ENCODE measurements at places on chromosomes 2 and 18.

DNA sequence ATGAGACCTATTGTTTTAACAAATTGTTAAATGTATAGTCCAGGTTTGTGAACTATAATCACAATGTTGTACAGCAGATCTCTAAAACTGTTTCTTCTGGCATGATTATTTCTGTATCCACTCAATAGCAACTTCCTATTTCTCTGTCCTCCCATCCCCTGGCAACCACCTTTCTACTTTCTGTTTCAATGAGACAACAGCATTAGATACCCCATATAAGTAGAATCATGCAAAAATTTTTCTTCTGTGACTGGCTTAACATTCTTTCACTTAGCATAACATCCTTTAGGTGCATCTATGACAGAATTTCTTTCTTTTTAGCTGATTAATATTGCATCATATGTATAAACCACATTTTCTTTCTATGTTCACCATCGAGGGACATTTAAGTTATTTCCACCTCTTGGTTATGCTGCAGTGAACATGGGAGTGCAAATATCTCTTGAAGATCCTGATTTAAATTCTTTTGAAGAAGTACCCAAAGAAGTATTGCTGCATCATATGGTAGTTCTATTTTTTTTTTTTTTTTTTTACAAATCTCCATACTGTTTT, 713.5 kb downstream of the LRP1B start:
- no peak for DNase-seq

DNA sequence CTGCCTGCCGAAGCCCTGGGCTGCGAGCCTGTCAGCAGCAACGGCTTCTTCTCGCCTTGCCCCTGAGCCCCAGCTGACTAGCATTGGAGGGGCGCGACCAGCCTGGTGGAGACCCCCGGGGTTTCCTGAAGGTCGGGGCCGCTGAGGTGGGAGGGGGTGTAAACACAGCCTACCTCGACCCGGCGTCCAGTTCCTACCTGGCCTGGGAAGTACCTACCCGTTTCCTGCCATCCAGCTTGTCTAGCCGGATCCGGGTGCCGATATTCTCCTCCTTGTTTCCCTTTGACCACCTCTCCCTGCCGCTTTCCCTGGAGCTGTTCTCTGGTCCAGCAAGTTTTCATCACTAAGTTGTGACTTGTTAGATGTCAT, 511 bp downstream of the MOB4 start:
- no peak for DNase-seq

DNA sequence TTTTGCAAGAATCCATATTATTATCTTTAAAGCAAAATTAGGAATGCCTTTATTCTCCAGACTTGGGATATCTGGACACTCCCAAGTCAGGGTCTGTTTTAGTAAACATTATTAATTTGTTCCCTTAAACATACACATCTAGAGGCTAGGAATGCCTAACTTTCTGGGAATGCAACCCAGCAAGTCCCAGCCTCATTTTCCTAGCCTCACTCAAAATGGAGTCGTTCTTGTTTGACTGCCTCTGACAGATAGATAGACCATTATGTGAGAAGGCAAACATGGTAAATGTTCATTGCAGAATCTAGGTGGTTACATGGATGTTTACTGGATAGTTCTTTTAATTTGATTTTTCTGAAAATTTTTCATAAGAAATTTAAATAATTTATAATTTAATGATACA, 270.1 kb upstream of the STON1 start:
- DNase-seq, result no peak

DNA sequence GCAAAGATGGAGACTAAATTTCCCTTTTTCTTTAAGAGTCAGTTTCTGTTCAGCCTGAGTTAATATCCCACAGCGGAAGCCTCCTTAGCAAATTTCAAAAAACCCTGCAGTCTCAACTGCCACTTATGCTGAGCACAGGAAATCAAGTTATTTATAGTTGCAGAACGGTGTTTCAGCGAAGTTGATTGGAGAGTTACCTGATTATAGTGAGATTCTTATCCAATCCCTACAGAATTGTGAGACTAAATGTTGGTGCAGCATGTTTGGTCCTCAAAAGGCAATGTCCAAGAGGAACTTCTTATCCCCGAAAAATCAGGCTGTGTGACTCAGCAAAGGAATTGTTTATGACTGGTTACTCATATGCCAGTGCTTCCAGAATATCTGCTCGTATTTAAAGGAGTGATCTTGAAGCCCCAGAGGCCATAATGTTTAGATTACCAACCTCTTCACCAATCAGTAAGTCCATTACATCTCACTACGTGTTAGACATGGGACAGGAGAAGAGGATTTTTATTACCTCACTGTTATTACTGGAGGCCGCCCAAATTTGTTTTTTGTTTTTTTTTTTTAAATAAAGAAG, 67.9 kb downstream of the LRRFIP1 start:
- peak; percentile 86 for DNase-seq

DNA sequence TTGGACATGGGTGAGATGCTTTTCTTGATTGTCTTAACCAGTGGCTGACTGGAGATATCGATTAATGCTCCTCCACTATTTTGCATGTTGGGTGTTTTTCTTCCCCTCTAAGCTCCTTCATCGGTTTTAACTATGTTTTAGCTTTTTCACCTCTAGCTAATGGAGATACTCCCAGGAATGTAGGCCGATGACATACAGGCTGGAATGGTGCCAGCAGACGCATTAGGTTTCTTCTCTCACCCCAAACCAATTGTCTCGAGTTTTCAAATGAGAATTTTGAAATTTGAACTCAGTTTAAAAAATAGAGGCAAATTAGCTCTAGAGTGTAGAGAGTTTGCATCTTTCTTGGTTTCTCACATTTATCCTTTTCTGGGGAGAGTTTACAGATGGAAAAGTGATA, 247.6 kb downstream of the RPRM start:
- no peak for DNase-seq

DNA sequence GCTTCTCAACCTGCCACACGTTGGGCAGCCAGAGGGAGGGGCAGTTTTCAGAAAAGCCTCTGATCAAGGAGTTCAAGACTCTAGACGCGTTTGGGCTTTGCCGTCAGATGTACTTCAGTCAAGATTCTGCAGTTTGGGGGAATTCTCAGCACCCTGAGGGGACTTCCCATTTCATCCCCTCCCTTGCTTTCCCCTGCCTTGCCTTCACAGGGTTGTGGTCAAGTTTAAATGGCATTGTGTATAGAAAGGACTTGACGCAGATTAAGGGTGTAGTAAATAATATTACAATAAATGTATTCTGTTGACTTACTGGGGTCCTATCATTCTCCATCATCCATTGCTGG, 198.3 kb upstream of the NABP1 start:
- DNase-seq, result no peak

DNA sequence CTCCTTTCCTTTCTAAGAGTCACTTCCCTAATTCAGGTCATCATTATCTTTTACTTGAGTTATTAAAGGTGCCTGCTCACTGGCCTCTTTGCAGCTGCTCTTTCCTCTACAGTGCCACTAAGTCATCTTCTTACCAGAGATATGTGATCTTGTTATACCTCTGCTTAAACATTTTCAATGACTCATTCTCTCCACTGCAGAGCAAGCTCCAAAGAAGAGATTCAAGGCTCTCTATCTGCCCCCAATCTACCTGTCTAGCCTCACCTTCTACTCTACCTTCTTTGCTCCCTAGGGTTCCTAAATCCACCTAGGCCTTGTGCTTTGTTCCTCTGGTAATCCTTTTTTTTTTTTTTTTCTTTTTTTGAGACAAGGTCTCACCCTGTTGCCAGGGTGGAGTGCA, 3.1 kb downstream of the ARHGEF33 start:
- DNase-seq, result no peak

DNA sequence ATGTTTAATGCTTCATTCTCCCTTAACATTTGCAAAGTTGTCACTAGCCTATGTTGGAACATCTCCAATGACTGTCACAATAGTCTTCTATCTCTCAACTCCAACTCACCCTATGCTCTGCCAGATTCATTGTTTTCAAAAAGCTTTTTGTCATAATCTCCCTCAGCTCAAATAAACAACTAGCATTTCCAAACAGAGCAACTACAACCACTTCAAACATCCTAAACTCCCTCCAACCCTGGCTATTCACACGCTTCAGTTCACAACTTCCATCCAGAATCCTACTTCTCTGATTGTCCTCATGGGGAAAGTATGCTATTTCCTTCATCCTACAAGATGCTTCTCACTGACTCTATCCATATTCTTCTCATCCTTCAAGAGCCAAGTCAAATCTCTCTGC, 139.2 kb upstream of the VRK2 start:
- no peak for DNase-seq

DNA sequence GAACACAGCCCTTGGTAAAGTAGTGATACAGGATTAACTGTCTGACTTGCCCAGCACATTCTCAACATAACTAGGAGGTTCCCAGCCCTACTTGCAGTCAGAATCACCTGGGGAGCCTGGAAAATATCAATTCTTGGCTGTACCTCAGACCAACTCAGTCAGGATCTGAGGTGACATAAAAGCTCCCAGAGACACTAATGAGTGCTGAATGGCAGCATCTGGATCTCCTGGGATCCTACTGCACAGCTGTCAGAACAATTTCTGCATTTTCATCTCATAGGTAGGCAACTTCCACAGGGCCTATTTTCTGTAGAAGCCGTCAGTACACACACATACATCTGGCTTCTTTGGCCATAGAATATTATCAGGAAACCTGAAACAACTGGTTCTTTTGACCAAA, 138.8 kb downstream of the MYO5B start:
- DNase-seq, result no peak

GRCh38 chr2:53114582-53114981, 653.0 kb upstream of the CHAC2 start:
- DNase-seq, result no peak

- no peak for DNase-seq
These were observed 5.1 kb upstream of the MBD2 start for GRCh38 chr18:54229421-54230059.

- no peak for DNase-seq
These were observed 332.0 kb downstream of the PIK3C3 start for GRCh38 chr18:42287047-42287446.

GRCh38 chr2:231146665-231147064, 21.8 kb upstream of the HTR2B start:
- no peak for DNase-seq

GRCh38 chr2:74544634-74545033, 9.1 kb downstream of the LOXL3 start:
- DNase-seq, result no peak

DNA sequence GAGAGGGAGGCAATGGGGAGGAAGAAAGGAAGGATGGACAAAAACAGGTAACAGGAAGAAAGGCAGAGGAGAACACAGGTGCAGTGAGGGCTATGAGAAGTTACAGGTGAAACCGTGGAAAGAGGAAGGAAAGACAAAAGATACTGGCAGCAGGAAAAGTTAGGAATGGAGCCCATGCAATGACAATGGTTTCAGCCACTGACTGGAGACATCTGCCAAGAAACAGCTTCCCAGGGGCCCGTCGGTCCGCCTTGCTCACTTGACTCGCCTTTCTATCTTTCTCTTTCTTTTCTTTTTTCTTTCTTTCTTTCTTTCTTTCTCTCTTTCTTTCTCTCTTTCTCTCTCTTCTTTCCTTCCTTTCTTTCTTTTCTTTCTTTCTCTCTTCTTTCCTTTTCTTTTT, 37.5 kb downstream of the ST8SIA5 start:
- no peak for DNase-seq

DNA sequence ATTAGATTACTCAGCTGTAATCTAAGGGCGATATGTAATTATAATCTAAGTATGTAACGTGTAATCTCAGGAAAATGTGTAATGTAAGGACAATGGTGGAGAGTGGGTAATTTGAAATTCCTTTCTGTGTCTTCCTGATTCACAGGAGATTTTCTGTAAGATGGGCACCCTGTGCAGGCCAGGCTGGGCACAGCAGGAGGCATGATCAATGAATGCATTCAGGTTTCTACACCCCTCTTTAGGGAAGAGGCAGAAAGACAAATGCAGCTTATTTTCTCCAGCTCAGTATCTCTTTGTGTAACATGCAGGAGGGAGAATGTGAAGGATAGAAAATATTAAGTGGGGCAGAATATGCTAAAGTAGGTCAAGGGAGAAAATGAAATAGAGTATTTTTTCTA, 320.1 kb downstream of the PIK3C3 start:
- DNase-seq, result no peak

DNA sequence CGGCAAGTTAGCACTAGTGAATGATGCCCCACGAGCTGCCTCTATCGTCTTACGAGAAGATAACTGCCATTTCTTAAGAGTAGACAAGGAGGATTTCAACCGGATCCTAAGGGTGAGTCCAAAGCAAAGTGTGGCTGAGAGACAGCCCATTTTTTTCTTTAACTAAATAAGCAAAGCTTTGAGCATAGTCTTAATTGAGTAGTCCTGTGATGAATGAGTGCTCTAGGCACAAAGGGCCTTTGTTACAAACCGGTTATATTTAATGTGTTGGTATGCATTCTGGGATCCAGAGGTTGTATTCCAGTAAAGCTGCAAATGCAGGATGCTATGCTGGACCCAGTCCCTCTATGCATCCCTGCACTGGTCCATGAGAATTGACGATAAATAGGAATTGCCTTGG, 86.9 kb upstream of the MAP3K20 start:
- no peak for DNase-seq

DNA sequence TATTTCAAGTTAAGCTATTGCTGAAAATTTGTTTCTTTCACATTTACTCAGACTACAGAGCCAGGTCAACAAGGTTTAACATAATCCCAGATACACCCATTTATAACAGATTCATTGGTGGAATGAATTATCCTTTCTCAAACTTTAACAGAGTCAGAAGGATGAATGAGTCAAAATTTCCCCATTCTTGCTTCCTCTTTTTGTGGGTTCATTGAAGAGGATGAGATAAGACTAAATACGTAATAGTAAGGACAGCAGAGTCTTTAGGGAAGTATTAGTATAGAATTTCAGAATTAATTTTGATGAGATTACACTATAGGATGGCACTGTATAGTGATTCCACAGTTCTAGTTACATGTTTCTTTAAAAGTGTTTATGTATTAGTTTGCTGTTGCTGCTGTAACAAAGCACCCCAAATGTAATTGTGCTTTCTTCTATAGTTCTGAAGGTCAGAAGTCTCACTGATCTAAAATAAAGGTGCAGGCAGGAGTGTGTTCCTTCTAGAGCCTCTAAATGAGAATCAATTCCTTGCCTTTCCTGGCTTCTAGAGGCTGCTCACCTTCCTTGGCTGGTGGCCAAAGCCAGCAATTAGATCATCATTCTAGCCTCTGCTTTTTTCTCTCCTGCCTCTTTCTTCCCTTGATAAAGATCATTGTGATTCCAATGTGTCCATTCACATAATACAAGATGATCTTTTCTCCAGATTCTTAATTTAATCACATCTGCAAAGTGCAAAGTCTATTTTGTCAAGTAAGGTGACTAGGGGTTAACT, 309.3 kb upstream of the PIK3C3 start:
- peak; percentile 47 for DNase-seq

DNA sequence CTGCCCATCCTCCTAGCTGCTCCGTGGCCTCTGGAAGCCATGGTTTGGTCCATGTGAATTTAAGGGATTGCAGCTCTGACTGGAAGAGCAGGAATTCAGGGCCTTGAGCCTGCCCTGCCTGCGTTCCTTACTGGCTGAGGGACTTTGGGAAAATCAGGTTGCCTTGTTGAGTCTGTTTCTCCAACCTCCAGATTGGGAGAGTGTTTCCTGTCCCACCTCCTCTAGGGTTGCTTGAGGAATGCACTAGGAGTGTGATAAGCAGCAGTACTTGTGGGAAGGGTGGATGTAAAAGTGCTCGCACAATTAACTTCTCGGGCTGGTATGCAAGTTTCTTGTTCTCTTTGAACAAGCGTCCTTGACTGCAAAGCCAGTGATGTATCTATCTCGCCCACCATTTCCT, 84.4 kb upstream of the YWHAQ start:
- no peak for DNase-seq

- no peak for DNase-seq
These were observed 256.2 kb upstream of the ZSWIM2 start for GRCh38 chr2:187105218-187105617.

- no peak for DNase-seq
These were observed 230.7 kb downstream of the AFF3 start for GRCh38 chr2:99911736-99912135.

- DNase-seq, result no peak
These were observed 158.7 kb upstream of the ZC3H15 start for GRCh38 chr2:186327251-186327868.
